Renal cortex interstitium (tissue), 15 donors: ENCODE measurements at places on chromosomes 3 and 15. TPM values are rescaled to one million over a fixed set of nuclear protein-coding genes. Genes with fewer than 3 reads are reported as not detected.
A peak's percentile ranks its signal among the peaks of the same experiment; 100 is the strongest.

The LRRIQ4 gene
- polyA plus RNA-seq = 0.17 TPM

The NAALADL2 gene
- 17.5 TPM for polyA plus RNA-seq

The TMEM207 gene
- polyA plus RNA-seq = 19.7 TPM

The SPATA12 gene
- polyA plus RNA-seq = 0.12 TPM

- DNase-seq = no peak
These were observed 30.6 kb upstream of the LYSMD4 start for GRCh38 chr15:99763827-99764226.

- DNase-seq = peak; percentile 91
These were observed 22.0 kb downstream of the GASK1A start for GRCh38 chr3:43001094-43001553.

DNA sequence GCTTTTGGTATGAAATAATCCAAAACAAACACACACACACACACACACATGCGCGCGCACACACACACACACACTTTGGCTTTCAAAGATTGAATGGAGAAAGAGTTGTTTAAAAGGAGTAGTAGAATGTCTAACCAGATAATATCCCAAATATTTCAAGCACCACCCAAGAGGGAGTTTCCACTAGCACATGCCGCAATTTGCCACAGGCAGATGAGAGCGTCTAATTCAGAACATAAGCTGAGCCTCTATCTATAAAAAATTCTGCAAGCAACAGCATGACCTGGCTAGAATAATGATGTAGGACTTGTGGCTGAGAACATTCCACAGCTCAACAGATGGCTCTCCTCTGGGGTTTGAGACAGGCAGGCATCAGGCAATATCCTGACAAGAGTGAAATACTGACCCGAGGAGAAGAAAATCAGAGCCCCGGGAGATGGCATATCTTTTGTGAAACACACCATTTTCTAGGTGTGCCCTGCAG, 302.5 kb upstream of the GADL1 start:
- no peak for DNase-seq

- DNase-seq = no peak
These were observed 46.8 kb downstream of the LSM3 start for GRCh38 chr3:14225421-14225820.

GRCh38 chr3:149180057-149180573, 41.5 kb downstream of the CP start:
- no peak for DNase-seq

DNA sequence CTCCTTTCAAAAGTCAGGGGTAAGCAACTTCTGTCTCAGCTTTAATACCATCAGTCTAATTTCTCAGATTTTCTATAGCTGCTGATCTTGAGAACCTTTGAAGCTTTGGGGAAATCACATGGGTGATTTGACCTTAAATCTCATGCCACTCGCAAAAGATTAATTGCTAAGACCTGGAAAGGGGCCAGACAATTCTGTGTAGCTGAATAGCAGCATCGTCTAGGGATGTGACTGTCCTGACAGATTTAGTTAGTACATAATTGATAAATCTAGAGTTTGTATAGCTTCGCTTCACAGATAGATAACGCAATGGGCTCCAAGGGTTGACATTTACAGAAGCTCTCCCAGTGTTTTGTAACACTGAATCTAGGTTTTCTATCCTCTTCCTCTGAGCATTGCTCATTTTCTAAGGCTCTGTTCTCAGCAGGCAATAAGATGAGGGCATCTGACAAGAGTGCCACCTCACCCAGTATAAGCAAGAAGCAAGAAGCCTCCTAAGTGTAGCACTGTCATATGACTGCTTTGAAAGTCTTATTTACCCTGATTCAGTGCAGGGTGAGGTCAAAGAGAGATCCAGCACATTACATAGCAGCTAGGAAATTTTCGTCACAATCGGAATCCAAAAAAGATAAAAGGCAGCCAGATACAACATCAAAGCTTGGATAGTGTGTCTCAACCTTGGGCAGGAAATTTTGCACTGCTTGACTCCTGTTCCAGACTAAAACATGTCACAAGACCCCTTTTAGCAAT, 47.7 kb upstream of the DUT start:
- DNase-seq = no peak

DNA sequence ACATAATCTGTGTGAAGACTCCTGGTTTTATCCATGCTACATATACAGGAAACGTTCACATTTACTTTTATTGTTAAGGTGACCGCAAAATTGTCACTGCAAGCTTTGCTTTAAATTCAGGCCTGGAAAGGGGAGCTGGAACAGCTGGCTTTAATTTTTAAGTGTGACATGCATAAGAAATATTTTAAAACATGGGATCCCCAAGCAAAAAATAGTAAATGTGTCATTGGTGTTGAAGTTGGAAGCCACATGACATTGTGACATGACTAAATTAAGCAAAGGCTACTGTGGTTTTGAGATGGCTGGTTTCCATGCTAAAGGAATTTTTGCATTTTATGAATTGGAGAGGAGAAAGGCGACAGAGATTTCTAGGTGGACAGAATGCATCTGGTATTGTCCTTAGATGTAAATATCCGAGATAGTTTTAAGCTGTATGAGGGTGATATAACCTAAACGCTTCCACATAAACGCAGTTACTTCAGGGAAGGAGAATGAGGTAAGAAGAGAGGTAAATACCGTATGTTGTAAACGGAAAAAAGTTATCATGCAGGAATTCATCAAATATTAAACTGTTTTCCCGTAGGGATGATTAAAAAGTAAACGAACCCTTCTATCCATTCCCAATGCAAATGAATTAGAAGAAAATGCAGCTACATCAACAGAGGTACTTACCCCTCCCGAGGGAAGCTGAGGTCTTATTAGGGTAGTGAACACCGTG, 927 bp upstream of the FYTTD1 start:
- no peak for DNase-seq

- no peak for DNase-seq
These were observed 12.9 kb upstream of the ULK3 start for GRCh38 chr15:74855857-74856256.

GRCh38 chr3:190883973-190884832, 21.7 kb upstream of the GMNC start:
- peak; percentile 34 for DNase-seq

- no peak for DNase-seq
These were observed 41.6 kb downstream of the MEGF11 start for GRCh38 chr15:66211670-66212562.

GRCh38 chr3:119817583-119818363, 35.9 kb downstream of the NR1I2 start:
- DNase-seq = no peak
